ENCODE measurements at places on chromosomes 2 and 18.

DNA sequence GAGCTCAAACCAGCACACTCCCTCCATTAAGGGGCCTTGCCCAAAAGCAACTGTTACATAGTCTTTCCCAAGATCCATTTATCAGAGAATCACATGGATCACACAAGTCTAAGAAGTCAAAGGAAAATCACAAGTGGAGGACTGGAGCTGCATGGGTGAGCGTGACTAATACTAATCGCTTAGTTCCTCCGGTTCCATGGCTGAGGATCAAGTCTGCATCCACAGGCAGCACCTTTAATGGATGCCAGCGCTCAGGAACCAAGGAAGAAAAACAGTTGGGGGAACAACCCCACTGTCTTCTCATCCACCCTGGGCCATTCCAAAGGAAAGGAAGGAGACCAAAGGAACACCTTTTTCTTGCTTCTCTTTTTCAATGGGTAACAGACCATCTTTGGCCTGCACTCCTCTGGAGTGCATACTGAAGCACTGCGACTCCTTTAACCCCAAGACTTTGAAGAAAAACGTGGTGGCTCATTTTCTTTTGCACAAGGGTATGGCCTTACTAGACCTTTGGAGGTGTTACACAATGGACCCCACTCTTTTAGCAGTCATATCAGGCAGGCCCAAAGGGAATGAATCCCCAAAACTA, 9.2 kb upstream of the WDR33 start:
- DNase-seq, result peak; percentile 10

GRCh38 chr2:241041589-241042158, 43.3 kb downstream of the SNED1 start:
- DNase-seq, result no peak

DNA sequence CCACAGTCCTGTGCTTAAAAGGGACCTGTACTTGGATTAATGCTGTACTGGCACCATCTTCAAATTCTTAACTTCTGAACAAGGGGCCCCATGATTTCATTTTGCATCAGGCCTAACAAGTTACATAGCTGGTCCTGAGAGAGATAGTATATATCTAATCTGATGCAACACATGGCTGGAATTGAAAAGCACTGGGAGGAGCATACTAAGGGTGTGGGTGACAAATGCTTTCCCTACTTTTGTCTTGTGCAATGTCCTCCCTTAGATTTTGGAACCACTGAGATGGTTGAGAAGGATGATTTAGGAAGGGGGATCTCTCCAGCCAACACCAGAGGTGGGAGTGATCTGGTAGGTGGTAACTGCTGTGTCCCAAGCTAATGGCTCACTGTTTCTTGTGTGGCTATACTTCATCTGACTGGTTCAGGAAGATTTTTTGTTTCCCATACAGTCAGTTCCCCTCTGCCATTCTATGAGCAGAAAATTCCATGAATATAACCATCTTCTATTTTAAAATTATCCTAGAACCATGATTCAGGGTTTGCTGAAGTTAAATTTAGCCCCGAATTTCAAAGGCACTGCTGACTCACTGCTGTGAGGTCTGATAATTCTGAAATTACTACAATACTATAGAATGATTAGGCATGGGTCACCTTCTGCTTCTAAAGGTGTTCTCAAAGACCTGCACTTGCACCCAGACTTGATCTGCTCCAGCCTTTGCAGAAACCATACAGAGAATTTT, 108.3 kb upstream of the NCKAP5 start:
- DNase-seq, result peak; percentile 78

DNA sequence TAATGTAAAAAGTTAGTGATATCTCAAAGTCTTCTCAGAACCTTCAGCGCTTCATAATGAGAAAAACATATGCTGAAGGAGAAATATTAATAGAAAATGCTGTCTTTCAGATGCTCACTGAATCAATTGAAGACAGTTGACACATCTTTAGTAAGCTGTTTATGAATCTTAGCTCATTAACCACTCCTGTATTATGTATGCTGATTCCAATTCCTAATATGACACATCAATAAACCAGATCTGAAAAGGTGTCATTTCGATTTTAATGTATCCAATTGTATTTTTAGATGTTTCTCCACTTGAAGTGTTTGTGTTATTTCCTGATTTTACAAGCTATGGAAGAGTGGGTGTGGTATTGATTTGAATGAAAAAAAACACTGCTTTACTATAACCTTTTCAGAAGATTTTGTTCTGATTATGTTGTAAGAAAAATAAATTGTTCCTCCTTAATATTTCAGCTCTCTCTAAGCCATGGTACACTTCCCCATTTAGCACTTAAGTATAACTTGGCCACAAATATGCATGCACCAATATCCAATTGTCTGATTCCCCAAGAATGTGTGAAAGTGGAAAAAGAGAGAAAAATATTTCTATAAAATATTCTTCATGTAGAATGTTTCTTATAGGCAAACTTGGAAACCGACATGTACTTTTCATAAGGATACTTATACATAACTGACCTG, 569.8 kb downstream of the ARHGAP15 start:
- DNase-seq, result no peak

- DNase-seq, result peak; percentile 61
Observed at GRCh38 chr2:175251425-175252041, 70.0 kb upstream of the ATP5MC3 start.

DNA sequence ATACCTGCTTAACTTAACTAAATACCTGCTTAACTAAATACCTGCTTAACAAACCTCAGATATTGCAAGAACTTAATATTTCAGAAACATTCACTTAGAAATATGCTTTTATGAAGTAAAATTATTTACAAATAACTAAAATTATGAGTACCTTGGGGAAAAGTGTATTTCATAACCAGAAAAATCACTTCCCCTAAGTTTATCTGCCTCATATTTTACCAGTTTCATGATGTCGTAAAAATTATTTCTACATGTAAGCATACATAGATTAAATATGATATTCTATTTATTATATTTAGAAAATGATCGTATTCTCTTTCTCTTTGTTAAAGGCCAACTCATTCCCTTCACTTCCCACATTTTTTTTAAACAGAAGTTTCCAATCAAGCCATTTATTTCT, 41.5 kb upstream of the DSC1 start:
- DNase-seq, result no peak

DNA sequence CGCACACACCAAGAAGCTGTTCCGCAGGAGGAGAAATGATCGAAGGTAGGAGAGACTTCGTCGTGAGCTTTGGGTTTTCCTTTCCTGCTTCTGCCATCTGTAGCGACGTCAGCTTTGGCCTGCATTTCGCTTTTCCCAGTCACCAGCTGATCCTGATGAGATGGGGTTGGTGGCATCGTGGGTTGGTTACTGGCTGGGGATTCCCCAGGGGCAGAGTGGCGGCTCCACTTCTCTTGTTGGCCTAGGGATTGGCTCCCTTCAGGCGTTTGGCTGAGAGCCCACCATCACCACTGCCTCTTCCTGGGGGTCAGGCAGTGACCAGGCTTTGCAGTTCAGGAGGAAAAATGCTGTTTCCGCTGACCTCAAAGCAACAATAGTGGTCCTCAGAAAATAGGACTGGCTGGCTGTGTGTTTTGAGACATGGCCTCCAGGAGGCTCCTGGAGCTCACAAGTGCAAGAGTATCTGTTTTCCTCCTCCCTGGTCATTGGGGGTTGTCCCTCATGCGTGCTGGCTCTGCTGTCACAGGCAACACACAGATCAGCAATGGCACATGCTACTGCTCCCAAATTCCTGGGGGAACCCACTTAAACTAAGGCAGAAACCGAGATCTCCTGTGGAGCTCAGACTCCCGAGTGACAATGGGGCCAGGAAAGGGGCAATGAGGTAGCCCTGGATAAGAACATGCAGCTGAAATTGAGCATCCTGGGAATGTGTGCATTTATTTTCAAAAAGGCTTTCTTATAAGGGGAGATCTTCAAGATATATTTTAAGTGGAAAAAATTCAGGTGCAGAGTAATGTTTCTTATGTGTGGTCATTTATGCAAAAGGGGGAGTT, 173.0 kb downstream of the CTIF start:
- DNase-seq, result peak; percentile 68

DNA sequence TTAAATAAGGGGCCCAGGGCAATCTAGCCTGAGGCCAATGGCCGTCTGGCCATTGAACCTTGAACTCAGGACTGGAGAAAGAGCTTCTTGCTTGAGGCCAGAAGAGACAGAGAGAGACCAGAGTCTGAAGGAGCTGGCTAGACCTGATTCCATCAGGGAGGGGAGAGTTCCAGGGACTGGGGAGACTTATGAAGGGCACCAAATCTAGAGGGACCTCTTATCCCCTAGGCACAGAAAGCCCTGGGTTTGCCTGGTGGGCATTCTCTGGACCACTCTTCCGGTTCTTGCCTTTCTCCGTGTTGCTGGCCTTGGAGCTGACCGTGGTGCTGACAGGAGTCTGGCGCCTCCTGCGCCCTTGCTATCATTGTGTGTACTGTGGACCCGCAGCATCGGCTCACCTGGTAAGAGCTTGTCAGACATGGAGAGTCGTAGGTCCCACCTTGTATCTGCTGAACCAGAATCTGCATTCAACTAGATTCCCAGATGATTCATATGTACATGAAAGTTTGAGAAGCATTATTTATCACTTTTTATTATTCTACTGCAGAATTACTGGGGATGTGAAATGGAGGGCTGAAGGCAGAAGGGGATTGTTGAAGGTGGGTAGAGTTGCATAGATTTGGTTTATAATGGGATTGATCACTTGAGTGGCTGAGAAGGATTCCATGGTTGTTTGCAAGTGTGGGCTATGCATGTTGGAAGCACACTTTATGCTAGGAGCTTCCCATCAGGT, 4.3 kb upstream of the TRPM8 start:
- peak; percentile 40 for DNase-seq

DNA sequence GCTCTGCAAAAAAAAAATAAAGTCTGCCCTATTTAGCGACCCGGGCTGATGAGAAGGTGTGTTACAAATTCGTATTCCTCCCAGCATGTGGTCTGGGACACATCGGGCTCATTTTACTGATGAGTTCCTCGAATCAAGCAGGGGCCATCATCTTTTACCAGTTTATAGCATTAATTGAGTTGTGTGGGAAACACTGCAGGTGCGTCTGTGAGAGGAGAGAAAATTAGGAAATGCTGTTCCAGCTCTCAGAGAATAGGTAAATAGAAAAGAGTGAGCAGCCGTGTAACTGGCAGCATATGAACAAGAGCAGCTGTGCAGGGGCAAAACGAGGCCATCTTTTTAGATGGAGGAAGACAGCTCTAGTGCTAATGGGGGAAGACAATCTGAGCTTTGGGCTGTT, 216.7 kb downstream of the SETBP1 start:
- no peak for DNase-seq

DNA sequence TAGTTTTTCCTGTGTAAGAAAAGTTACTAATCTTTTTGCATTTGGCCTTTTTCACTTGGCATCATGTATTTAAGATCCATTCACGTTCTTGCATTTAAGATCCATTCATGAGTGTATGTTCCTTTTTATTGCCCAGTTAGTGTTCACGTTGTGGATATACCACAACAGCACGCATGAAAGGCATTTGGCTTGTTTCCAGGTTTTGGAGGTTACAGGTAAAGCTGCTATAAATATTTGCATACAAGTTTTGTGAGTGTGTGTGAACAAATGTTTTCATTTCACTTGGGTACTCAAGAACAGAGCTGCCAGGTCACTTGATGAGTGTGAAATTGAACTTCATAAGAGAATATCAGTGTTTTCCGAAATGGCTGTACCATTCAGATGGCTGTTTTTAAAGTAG, 121.2 kb downstream of the CCBE1 start:
- no peak for DNase-seq

- DNase-seq, result no peak
Observed at GRCh38 chr2:84132370-84132769, 326.7 kb downstream of the SUCLG1 start.

- DNase-seq, result peak; percentile 80
Observed at GRCh38 chr2:48504647-48505327, 25.2 kb upstream of the STON1 start.

GRCh38 chr2:48854681-48855080, 99.2 kb upstream of the LHCGR start:
- no peak for DNase-seq

DNA sequence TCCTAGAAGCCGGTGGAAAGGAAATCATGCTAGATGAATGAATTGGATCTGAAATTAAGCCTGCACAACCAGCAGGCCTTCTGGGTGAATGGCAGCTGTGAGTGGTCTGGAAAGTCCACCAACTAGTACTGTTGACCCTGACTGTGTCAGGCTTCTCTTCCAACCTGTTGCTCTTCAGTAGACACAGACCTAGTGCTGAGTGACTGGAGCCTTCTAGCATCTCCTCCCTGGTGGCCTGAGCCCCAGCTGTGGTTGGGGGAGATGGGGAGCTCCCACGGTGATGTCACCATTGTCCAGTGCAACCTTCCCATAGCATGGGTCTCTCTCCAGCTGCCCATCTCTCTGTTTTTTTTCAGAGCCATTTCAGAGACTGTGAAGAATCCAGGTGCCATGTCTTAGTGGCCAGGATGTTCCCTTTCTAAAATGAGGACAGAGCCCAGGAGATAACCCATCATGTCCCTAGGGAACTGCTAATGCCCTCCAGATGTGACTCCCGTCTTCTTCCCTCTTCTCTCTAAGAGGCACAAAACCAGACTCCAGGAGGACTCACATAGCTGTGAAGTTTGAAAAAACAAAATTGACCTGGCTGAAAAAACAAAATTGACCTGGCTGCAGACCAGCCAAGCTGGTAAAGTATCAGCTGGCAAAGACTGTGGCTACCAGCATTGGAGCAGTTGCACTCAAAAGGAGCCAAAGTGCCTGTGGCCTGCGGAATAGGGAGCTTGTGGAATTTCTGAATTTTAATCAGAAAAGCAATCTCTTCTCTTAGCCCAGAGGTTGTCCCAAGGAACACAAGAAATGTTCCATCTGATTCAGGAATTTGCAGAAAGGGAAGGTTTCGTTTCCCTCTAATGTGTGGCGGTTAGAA, 67.4 kb upstream of the RPL31 start:
- DNase-seq, result no peak

DNA sequence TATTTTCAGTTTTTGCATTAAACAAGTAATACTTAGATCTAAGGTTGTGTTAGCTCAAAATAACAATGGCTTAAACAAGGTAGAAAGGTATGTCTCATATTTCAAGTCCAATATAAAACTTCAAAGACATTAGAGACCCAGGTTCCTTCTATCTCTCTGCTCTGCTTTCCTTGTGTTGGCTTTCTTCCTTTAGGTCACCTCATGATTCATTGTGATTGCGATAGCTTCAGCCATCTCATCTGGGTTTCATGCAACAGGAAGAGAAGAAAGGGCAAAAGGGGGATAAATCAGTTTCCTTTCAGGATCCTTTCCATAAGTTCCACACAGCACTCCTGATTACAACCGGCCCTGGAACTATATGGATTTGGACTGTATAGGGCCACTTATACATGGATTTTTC, 16.0 kb upstream of the TBR1 start:
- DNase-seq, result no peak

GRCh38 chr2:88959480-88960204, 268.2 kb downstream of the RPIA start:
- peak; percentile 3 for DNase-seq
